Fibroblast of villous mesenchyme (primary cell): ENCODE measurements at places on chromosomes 16 and 17. TPM values are rescaled to one million over a fixed set of nuclear protein-coding genes. Genes with fewer than 3 reads are reported as not detected.
A peak's percentile ranks its signal among the peaks of the same experiment; 100 is the strongest.

ITGA2B gene
- total RNA-seq = under 0.01 TPM in 2 replicates

MOSMO gene
- 18.4 and 19.0 TPM in 2 replicates for total RNA-seq

PRAC2 gene
- total RNA-seq = not detected in 2 replicates

GRCh38 chr17:72833128-72833765 is 259.2 kb downstream of the SLC39A11 start:
- DNase-seq = no peak

DNA sequence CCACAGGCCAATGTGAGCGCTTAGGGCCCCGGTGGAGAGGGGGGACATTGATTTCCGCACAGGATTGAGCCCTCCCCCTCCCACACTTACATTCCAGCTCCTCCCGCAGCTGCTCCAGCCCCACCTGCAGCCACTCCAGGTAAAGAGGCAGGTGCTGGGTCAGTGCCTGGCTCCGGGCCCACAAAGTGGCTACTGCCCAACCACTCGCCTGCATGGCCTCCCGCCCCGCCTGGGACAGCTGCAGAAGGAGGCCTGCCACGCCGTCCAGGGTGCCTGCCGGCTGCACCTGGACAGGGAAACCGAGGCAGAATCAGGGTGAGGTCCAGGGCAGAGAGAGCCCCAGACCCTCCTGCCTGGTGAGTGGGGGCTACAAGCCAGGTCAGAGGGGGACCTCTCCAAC is 46.3 kb downstream of the RMI2 start:
- no peak for DNase-seq

DNA sequence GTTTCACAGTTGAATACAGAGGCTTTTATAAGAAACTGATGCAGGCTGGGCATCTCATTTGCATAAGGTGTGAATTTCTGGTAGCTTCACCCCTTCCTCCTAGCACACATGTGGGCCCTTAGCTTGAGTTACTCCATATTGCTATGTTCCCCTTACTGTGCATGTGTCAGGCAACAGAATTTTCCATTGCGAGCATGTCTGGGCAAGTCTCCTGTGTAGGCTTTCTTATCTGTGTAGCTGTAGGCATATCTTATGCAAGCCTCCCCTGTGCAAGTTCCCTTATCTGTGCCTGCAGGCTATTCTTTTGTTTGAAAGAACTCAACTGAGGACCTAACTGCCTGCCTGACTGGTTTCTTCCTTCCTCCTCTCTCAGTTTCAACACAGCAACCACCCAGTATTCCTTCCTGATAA is 597.4 kb upstream of the CDH5 start:
- DNase-seq = peak; percentile 64

GRCh38 chr17:77247048-77247541 is 106.3 kb downstream of the SEC14L1 start:
- DNase-seq = peak; percentile 66

- DNase-seq = peak; percentile 47
Observed at GRCh38 chr17:10198509-10199249, at the start of gene GAS7. TSS of gene GAS7 (minus strand) at chr17:10198606.

SOCS1 gene
- total RNA-seq = 18.4 and 29.4 TPM in 2 replicates

GRCh38 chr17:30116345-30116660 is 313 bp upstream of the NSRP1 start:
- DNase-seq = no peak

DNA sequence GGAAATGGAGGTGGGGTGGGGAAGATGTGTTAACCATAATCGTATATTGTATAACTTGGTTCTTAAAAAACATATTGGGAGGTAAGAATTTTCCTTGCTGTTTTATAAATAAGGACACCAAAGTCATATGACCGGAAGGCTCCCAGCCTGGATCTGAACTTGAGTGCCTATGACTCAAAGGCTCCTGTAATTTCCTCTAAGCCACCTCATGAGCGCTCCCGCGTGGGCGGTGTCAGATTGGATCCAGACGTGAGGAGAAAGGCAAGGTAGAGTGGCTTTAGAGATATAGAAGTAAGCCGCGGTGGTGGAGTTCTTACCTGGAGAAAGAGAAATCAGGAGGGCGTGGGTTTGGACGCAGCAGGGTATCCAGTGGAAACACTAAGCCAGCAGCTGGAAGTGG is 196.2 kb upstream of the NLRP1 start:
- DNase-seq = no peak

PAQR4 gene
- 4.3 and 5.2 TPM in 2 replicates for total RNA-seq

DNA sequence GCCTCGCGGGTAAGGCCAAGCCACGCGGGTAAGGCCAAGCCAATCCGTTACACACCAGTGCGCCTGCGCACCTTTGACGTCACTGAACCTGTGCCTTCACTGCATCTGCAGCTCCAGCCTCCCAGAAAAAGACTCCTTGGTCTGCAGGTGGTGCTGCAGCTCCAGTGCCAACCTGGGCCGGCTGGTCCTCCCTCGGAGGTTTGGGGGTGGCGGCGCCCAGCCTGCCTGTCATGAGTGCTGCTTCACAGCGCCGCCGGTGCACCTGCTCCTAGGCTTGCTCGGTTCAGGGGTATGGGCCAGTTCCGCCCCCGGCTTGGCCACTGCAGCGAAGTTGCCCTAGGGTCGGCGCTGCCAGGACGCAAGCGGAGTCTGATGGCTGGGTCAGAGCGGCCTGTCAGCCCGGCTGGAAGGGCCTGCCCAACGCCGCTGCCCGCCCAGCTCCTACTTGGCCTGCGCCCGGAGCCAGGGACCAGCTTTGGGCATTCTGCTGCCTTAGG is 146.6 kb downstream of the USP22 start:
- no peak for DNase-seq

- no peak for DNase-seq
Observed at GRCh38 chr16:27389272-27389961, 12.6 kb upstream of the IL21R start.

GRCh38 chr16:66905633-66906539 is 12.8 kb downstream of the CDH16 start:
- DNase-seq = no peak

GNAO1 gene
- total RNA-seq = under 0.01 and 1.3 TPM in 2 replicates

B3GNT9 gene
- total RNA-seq = 41.9 and 46.4 TPM in 2 replicates

GRCh38 chr17:79575229-79575628 is 35.6 kb downstream of the RBFOX3 start:
- DNase-seq = no peak

OR1D2 gene
- total RNA-seq = not detected in 2 replicates

GRCh38 chr16:70696952-70697593 is 11.2 kb upstream of the MTSS2 start:
- no peak for DNase-seq

DNA sequence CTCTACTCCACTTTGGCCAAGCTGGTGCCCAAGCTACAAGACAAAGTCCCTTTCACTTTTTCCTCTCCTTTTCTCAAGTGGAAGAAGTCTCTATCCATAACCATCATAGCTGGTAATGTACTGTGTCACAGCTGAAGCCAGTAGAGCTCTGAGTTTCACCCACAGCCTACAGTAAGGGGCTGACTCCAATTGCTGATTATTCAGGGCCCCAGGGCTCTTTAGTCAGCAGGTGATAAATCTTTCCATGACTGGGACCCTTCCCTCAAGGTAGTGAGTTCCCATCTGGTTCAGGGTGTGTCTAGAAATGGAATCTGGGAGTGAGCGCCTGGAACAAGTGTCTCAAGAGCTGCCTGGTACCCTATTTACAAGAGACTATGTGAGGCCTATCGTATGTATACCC is 436.0 kb upstream of the CA10 start:
- no peak for DNase-seq

DNA sequence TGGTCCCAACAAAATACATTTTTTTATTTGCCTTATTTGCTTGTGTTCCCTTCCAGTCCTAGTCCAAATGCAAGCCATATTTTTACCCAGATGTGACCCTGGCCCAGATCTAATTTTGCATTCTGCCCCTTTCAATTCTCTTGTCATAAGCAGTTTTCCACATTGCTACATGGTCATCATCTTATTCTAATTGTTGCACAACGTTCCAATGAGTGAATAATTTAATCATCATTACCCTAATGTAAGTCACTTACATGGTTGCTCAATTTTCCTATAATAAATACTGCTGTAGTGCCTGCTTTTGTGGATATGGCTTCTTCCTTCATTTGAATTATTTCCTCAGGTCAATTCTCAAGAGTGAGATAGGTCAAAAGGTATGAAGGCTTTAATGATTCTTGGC is 12.8 kb downstream of the RSAD1 start:
- DNase-seq = no peak

KRTAP4-3 gene
- not detected in 2 replicates for total RNA-seq

GRCh38 chr16:73430138-73430537 is 382.2 kb upstream of the ZFHX3 start:
- no peak for DNase-seq

- no peak for DNase-seq
Observed at GRCh38 chr17:56819030-56819429, 14.7 kb downstream of the C17orf67 start.

KRT17 gene
- 6.1 and 14.7 TPM in 2 replicates for total RNA-seq

GPR139 gene
- not detected in 2 replicates for total RNA-seq

DNASE1L2 gene
- 0.64 and 0.86 TPM in 2 replicates for total RNA-seq

ABCC12 gene
- under 0.01 TPM in 1 of 2 replicates, not detected in the other for total RNA-seq

ANKRD40CL gene
- not detected in 2 replicates for total RNA-seq

GRCh38 chr16:20203272-20203671 is 124.0 kb downstream of the GP2 start:
- DNase-seq = no peak

DNA sequence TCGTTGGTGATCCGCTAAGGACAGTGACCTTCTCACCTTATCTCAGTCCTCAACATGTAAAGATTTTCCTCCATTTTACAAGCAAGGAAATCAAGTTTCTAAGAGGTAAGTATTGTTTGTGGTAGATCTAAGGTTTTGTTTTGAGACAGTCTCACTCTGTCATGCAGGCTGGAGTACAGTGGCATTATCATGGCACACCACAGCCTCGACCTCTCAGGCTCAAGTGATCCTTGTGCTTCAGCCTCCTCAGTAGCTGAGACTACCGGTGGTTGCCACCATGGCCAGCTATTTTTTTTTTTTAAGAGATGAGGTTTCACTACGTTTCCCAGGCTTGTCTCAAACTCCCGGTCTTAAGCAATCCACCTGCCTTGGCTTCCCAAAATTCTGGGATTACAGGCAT is 34.9 kb downstream of the PRKCA start:
- DNase-seq = no peak

- DNase-seq = no peak
Observed at GRCh38 chr17:81309859-81310839, 15.0 kb upstream of the SLC38A10 start.

DNA sequence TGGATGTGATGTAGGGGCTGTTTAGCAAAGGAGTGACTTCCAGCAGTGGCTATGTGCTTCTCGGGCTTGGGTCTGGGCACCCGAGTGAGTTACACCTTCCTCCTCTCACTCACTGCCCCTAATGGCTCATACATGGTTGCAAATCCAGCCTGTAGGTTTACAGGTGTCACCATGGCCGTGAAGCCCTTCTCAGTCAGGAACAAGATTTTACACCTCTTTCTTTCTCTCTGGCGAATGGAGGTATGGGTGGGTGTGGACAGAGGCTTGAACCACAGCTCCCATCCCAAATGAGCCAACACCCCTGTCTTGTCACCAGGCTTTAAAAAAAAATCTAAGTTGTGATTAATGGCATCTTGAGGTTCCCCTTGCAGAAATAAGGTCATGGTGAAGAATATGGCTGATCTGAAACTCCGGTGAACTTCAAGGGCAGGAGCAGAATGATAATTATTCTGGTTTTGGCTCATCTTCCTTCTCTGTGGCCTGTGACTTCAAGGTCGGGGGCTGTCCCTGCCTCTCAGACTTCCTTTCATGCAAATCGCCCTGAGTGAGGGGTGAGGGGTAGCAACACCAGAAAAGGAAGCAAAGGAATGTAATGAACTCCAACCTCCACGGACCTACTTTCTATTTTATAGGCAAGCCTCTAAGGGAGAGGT is 331.2 kb downstream of the MAF start:
- DNase-seq = no peak

VWA3A gene
- total RNA-seq = under 0.01 TPM in 2 replicates

- peak; percentile 62 for DNase-seq
Observed at GRCh38 chr16:85715169-85716021, 26.6 kb upstream of the GINS2 start.

MYCBPAP gene
- total RNA-seq = 0.64 and 0.86 TPM in 2 replicates

- no peak for DNase-seq
Observed at GRCh38 chr17:65564793-65565192, 3.3 kb upstream of the AXIN2 start.

- DNase-seq = no peak
Observed at GRCh38 chr16:86714166-86714565, 135.8 kb downstream of the FOXL1 start.

CYLD gene
- total RNA-seq = 35.4 and 67.8 TPM in 2 replicates

HCFC1R1 gene
- total RNA-seq = 28.1 and 31.9 TPM in 2 replicates

DNA sequence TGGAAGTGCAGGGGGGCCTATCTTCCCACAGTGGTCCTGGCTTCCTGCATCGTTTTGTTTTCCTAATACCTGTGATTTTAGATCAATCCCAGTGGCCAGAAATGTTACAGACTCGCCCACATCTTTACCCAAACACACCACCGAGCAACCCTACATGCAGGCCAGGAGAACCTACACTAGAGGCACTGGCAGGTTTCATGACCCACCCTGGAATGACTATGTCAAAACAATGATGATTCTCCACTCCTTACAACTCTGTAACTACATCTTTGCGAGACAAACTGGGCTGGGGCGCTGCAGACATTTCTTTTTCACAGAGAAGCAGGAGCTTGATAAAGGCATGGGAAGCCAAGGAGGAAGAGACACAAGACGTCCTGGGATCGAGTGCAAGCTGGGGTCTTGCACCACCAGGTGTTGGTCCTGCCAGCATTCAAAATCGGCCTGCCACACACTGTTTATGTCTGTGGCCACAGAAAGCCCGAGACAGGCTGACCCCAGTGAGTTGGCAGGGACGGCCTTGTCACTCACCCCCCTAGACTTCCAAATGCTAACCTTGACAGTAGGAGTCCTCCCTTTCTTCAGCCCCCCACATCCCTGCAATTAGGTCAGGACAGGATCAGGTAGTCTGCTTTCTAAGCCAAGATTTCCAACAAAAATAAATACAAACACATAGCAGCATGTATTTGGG is 32.5 kb downstream of the UBE2O start:
- no peak for DNase-seq

- DNase-seq = no peak
Observed at GRCh38 chr16:51434567-51435198, 283.6 kb upstream of the SALL1 start.

GRCh38 chr17:76076765-76077583 is 2.0 kb upstream of the ZACN start:
- peak; percentile 14 for DNase-seq

SHISA6 gene
- under 0.01 TPM in 1 of 2 replicates, not detected in the other for total RNA-seq

GRCh38 chr16:84700446-84701300 is 873 bp downstream of the USP10 start:
- DNase-seq = peak; percentile 47

GRCh38 chr16:81437865-81438264 is 6.7 kb upstream of the CMIP start:
- no peak for DNase-seq

DNA sequence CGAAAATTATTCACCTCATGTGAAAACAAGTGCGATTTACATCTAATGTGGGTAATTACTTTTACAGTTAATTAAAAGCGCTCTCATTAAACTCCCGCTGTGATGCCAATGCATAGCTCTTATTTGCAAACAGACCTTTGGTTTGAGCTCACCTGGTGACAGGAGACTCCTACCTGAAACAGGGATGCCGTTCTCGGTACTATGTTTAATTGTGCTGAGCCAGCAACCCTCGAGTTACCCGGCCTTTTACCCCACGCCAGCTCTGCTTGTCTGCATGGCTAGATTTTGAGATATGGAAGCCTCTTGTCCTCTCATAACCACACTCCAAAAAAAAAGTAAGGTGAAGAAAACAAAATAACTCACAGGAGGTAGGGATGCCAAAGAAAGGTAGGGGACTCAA is 690.4 kb upstream of the RBFOX1 start:
- DNase-seq = no peak

SPATA22 gene
- total RNA-seq = 1.3 and 3.5 TPM in 2 replicates

TBX2 gene
- 12.5 and 21.3 TPM in 2 replicates for total RNA-seq

- DNase-seq = no peak
Observed at GRCh38 chr16:10619271-10619849, 39.0 kb upstream of the EMP2 start.

GRCh38 chr16:66996324-66996982 is 8.1 kb downstream of the CES4A start:
- DNase-seq = peak; percentile 77
